ENCODE measurements at places on chromosomes 7 and 10.

GRCh38 chr7:14395860-14396259 is 406.4 kb upstream of the ETV1 start:
- no peak for DNase-seq

DNA sequence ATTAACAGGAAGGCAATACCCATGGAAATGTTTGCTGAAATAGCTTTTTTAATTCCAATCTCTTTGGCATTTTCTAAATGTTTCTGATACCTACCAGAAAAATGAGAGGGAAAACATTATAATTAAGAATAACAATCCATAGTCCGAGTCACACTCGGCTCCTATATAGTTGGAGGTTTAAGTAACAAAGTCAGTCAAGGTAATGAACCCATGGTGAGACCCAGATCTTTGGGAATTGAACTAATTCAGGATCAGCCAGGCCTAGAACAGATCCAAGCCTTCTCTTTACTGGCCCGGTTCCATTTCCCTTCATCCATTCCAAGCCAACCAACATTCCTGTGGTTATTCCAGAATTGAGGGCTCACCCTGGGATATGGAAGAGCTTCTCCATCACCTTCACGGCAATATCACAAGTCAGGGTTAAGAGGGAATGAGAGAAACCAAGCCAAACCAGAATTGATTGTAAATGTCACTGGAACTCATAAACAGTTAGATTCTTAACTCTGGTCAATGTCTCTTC is 28.3 kb downstream of the ABCB4 start:
- DNase-seq, result no peak

- DNase-seq, result no peak
These were observed 516.5 kb upstream of the KLF6 start for GRCh38 chr10:4301291-4302045.

GRCh38 chr7:153509768-153510167 is 542.4 kb upstream of the DPP6 start:
- no peak for DNase-seq

DNA sequence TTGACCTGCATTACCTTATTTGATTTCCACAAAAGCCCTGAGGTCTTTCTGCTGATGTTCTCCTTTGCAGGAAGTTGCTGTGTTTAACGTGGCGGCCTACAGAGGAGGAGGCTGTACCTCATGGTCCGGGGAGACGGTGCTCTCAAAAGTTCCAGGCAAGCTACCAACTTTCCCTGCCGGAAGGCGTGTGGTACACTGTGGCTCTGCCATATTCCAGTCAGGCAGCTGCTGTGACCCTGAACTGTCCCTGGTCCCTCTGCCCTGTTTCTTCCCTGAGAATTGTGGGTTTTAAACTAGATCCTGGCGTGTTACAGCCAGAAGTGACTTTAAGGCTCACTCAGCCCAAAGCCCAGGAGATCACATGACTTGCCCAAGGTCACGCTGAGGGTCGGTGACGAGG is 139.2 kb downstream of the TEX36 start:
- no peak for DNase-seq

DNA sequence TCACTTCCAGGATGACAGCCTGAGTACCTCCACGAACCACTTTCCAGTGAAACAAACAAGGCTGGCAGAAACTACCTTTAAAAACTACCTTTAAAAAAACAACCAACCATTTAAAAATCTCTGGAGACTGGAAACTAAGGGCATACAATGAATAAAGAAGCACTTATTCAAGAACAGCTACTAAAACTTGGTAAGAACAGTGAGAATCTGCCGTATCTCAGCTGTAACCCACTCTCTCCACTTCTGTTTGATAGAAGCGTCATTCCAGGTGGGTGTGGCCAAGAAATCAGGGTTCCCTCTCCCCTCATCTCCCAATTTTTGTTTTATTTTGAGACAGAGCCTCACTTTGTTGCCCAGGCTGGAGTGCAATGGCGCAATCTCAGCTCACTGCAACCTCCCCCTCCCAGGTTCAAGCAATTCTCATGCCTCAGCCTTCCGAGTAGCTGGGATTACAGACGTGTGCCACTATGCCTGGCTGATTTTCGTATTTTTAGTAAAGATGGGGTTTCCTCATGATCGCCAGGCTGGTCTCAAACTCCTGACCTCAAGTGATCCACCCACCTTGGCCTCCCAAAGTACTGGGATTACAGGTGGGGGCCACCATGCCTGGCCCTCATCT is 158.8 kb upstream of the CHST15 start:
- no peak for DNase-seq

DNA sequence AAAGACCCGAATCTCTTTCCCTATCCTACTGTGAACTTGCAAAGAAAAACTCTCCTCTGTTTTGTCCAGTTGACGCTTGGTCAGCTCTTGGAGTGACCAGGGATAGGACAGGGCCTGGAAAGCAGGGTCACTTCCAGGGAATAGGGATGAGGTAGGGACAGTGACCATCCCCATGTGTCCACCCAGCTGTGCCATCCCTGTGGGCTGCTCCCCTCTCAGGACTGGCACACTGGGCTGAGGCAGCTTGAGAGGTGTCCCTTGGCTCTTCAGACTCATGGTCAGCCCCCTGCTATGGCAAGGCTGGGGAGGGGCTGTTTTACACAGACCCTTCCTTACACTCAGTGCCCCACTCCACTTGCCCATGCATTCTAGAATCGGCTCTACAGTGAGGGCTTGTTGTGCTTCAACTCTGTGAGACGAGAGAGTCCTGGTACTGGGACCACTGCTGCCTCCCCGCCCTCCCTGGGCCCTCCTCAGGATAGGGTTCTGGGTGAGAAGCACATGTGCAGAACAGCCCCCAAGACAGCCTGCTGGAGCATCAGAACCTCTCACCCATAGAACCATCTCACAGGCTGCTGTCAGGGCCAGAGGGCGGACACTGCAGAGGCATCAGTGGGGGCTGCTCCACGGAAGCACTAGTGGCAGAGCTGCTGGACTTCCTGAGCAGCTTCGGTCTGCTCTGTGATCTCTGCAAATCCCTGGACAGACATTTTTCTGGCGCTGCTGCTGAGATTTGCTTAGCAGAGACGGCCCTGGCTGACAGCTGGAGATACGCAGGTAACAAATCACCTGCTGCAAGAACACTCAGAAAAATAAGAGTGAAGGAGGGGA is 202.8 kb upstream of the CXCL12 start:
- DNase-seq, result no peak

DNA sequence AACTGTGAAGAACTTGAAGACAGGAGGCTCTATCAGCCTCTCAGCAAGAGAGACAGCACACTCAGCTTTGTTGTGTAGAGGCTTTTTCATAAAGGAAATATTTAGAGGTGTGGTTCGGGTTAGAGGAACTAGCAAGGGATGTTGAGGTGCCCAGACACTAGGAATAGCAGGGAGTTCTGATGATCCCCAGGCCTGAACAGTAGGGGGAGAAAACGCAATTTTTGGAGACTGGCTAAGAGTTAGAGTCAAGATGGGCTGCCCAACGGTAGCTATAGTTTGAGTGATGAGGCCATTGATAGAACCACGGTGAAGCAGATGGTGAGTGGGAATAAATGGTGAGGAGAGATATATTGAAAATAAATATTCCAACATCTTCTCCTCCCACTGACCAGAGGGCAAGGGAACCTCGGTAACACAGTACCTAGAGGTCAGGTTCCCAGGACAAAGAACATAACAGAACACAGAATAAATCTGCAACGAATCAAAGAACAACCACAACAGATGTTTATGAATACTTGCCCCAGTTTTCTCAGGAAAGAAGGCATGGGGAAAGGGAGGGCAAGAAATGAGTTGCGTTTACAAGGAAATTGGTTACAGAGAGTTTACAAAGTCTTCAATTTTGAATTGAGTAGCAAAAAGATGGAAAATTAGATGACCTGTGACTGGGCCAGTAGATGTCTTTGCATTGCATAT is 24.2 kb upstream of the BPGM start:
- no peak for DNase-seq

- DNase-seq, result no peak
These were observed 95.5 kb downstream of the DNMBP start for GRCh38 chr10:99914236-99914635.

GRCh38 chr10:70664702-70665195 is 7.6 kb upstream of the ADAMTS14 start:
- DNase-seq, result no peak

DNA sequence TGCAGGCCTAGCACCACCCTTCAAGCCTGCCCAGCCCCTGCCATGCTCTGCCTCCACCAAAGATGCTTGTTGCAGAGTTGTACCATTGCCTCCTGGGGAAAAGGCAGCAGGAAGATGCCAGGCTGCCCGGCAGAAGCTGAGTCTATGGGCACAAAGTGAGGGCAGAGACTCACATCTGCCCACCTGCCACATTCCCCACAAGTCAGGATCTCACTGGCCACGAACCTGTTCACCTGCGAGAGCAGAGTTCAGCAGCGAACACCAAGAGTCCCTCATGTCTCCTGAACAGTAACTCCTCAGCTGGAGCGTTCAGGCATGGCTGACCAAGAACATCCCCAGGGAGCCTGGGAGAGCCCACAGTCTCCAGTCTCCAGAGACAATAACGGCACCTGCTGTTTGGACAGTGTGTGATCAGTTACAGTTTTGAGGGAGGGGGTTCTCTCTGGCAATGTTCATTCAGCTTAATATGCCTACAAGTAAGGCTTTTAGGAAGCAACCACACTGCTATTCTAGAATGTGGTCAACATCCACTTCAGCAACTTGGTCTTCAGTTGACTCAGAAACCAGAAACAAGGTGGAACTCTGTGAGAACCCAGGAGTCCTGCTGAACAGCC is 78.5 kb downstream of the GRID1 start:
- DNase-seq, result no peak

- no peak for DNase-seq
These were observed 699 bp downstream of the GHITM start for GRCh38 chr10:84140036-84140379.

DNA sequence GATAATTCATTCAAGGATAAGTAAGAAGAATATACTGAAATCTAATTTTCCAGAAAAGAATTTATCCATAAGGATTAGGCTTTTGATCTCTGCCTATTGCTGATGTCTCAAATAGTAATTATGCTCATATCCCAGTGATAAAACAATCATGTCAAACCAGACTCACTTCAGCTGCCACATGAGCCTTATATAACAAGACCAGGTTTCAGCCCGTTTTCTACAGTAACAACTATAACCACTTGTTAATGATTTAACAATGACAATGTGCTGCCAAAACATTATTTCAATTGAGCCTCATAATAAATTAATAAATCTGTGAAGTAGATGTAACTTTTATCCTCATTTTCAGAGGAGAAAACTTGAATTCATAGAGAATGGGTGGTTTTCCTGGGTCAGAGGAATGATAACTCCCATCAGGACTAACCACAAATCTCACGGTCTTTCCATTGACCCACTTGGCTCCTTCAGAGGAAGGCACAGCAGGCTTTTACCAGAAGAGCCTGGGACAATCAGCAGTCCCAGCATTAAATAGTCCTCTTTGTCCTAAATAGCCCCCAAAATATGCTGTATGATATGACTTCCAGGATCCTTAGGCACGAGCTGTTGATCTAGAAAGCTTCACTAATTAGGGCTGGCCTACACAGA is 42.5 kb upstream of the SLIT1 start:
- DNase-seq, result no peak

GRCh38 chr7:44173911-44174693 is 15.1 kb downstream of the GCK start:
- DNase-seq, result no peak

Measured in GM10248 (cell line).